ENCODE measurements at places on chromosomes 1 and 21.

- DNase-seq, result peak; percentile 73
Measured at GRCh38 chr1:185483664-185484450, 166.8 kb upstream of the IVNS1ABP start.

GRCh38 chr1:67345556-67345955 lies 37.9 kb downstream of the IL12RB2 start:
- DNase-seq, result no peak

- DNase-seq, result peak; percentile 72
Measured at GRCh38 chr1:209576392-209577197, 6.9 kb upstream of the CAMK1G start.

DNA sequence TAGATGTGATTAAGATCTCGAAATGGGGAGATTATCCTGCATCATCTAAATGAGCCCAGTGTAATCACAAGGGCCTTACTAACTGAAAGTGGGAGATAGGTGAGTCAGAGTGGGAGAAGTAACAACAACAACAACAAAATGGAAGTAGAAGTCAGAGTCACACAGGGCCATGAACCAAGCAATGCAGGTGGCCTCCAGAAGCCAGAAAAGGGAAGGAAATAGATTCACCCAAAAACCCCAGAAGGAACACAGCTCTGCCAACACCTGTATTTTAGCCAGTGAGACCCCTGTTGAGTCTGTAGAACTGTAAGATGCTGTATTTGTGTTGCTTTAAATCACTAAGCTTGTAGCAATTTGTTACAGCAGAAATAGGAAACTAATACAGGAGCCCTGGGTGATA lies 4.1 kb downstream of the TAGLN2 start:
- DNase-seq, result no peak

GRCh38 chr21:23960769-23961168 lies 1646.5 kb downstream of the MRPL39 start:
- DNase-seq, result peak; percentile 27

DNA sequence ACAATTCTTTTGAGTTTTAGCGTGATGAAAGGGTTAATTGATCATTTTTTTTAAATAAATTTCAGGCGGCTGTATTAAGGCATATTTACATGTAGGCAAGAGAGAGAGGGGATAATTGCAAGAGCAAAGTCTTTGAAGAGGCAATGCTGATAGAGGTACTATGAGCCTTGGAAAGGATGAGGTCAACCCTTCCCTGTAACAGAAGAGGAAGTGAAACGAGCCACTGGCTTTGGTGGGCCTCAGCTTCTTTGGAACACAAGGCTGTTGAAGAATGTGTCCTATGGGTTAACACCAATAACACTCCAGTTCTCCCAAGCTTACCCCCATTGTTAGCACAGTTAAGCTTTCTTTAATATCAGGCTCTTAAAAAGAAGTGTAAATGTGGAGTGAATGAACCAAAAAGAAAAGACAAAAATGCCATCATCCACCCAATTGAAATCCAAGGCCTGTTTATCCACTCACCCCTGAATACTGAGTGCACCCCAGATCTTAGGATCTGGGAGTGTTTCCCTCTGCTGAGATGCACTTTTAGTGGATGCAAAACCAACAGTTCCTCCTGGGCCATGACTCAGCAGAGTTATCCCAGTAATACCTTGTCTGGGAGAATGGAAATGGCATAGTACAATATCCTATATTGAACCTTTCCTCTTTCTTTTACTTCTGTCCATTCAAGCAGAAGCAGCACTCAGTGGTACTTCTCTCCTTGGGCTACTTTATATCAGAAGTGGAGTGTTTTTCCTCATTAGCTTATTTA lies 216.4 kb downstream of the SLC44A5 start:
- DNase-seq, result no peak

DNA sequence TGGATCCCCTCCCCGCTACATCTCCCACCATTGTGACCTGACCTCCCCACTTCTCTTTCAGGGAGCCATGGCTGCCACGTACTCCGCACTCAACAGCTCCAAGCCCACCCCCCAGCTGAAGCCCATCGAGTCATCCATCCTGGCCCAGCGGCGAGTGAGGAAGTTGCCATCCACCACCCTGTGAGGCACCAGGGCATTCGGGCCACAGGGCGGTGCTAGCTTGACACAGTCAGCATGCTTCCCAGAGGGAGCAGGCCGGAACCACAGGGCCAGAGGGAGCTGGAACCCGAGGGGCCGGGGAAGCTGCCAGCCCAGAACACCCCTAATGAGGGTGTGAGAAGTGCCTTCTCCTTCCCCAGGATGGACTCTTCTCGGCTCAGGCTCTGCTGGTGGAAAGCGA lies 44.5 kb downstream of the RPS6KA1 start:
- no peak for DNase-seq

DNA sequence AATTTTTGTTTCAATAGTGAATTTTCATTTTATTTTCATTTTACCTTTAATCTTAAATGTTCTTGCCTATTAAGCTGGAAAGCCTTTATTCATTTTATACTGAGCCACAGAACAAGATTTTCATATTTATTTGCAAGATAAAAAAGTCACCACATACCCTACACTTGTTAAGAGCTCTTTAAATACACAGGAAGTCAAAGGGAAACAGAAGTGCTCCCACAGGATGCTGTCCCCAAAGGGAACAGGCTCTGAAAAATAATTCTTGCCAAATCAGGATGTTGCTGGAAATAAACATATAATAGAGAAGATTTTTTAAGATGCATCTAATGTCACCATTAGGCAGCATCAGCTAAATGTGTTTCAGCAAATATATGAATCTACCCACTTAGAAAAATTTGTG lies 113.6 kb downstream of the VAV3 start:
- DNase-seq, result no peak

- DNase-seq, result no peak
Measured at GRCh38 chr1:95035536-95035935, 37.2 kb downstream of the ALG14 start.

DNA sequence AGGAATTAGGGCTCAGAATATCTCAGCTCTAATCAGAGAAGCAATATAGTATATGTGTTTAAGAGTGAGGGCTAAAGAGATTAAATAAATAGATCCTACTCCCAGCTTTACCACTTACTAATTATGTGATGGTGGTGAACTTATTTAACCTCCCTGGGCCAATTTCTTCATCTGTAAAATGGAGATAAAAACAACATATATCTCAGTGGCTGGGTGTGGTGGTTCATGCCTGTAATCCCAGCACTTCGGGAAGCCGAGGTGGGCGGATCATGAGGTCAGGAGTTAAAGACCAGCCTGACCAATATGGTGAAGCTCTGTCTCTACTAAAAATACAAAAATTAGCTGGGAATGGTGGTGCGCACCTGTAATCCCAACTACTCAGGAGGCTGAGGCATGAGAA lies 135.2 kb downstream of the SLC44A5 start:
- DNase-seq, result no peak

- no peak for DNase-seq
Measured at GRCh38 chr1:87575528-87575927, 246.8 kb downstream of the LMO4 start.

GRCh38 chr1:183039985-183040447 lies 16.8 kb downstream of the LAMC1 start:
- DNase-seq, result peak; percentile 91

All from NCI-H345 (cell line).